ENCODE measurements at places on chromosomes 11 and 22. TPM values are rescaled to one million over a fixed set of nuclear protein-coding genes. Genes with fewer than 3 reads are reported as not detected.

GRCh38 chr22:49943771-49944398 is 16.7 kb upstream of the PIM3 start:
- DNase-seq = no peak

Gene ACTN3
- not detected for total RNA-seq

Gene HTR3A
- not detected for total RNA-seq

GRCh38 chr11:19747634-19748033 is 35.0 kb downstream of the NAV2 start:
- DNase-seq = no peak

- DNase-seq = no peak
Observed at GRCh38 chr11:45646275-45646927, 19.0 kb downstream of the CHST1 start.

Gene GNAZ
- 3.1 TPM for total RNA-seq

DNA sequence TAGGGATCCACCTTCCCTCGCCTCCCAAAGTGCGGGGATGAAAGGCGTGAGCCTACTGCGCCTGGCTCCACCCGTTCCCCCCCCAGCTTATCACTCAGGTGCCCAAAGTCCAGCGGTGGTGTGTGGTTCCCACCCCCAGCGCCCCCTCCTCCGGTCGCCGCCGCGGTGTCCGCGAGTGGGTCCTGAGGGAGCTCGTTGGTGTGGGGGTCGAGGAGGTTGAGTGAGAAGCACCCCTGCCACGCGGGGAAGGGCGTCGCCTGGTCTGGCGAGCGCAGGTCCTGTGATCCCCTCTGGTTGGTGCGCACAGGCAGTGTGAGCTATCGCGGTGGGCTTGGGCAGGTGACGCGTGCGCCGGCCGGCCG is 3900.6 kb upstream of the OR11H1 start:
- no peak for DNase-seq

DNA sequence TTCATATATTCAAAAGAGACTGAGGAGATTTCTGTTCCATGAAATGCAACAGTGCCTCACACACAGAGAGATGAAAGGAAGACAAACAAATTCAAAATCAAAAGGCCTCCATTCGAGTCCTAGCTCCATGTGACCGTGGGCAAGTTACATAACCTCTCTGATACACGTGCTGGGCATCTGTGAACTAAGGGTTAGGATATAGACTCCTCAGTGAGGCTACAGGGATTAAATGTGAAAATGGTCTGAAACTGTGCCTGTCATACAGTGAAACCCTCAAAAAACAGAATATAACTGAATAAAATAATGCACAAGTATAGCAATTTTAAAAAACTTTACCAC is 111.8 kb upstream of the MTMR2 start:
- DNase-seq = no peak

DNA sequence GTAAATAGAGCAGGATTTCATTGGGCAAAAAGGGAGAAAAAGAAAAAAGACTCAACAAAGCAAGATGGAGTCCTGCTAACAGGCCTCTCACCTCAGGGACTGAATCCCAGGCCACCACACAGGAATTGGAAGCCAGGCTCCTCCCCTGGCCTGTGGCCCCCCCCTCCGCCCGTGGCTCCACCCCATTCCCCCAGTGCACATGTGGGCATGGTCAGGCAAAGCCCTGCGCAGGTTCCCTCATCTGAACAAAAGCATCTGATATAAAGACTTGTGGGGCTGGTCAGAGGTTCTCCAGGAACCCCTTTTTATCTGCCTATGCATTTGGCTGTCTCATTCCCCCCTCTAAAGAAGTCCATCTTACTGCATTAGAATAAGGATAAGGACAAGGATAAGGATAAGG is 46.0 kb upstream of the PAK1 start:
- DNase-seq = no peak

DNA sequence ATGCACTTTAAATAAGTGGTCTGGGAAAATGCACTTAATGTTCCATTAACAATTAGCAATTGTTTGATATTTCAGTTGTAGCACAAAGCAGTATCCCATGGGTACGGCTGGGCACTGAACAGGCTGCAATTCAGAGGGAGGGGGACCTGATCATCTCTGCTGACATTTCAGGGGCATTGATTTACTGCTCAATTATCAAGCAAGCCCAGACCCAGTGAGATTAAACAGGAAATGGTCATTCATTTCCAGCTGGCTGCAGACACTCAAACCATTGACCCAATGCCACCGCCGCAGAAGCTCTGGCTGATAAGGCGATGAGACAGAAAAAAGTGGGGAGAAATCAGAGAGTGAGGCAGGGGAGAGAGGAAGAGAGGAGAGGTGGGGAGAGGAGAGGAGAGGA is 1.2 kb downstream of the GPR83 start:
- DNase-seq = no peak

Gene DEAF1
- total RNA-seq = 22.1 TPM

Gene TNNI2
- not detected for total RNA-seq

Gene SLCO2B1
- total RNA-seq = 28.2 TPM

Gene NAV2
- total RNA-seq = 10.5 TPM

DNA sequence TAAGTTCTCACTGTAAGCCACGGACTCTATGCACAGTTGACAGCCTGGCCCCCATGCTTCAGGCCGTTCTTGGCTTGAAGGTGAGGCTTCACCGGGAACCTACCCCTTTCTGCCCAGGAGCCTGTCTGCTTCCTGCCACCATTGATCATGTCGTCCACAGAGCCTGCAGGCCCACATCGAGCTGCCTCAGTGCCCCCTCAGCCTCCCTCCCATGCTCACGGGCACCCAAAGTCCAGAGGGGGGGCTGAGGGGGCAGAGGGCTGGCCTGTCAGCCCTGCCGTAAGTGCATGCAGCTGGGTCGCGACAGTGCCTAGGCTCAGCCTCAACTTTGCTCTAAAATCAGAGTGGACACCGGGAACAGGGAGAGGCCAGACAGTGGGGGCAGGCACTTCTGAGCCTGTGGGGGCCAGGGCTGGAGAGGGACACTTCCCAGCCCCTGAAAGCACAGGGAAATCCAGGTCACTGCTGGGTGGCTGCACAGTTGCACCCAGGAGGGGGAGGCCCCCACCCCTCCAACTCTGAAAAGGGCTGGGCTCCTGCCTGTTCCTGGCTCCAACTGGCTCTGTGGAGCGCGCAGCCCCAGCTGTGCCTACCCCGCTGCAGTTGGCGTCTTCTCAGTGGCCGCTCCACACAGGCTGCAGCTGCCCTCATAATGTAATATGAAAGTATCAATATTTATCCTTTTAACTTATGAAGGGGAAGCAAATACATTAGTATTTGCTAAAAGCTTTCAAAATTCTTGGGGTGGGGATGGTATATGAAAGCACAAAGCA is 598.6 kb downstream of the DLG2 start:
- no peak for DNase-seq

Gene TSGA10IP
- not detected for total RNA-seq

- DNase-seq = no peak
Observed at GRCh38 chr11:46445192-46445919, 53.8 kb upstream of the CHRM4 start.

DNA sequence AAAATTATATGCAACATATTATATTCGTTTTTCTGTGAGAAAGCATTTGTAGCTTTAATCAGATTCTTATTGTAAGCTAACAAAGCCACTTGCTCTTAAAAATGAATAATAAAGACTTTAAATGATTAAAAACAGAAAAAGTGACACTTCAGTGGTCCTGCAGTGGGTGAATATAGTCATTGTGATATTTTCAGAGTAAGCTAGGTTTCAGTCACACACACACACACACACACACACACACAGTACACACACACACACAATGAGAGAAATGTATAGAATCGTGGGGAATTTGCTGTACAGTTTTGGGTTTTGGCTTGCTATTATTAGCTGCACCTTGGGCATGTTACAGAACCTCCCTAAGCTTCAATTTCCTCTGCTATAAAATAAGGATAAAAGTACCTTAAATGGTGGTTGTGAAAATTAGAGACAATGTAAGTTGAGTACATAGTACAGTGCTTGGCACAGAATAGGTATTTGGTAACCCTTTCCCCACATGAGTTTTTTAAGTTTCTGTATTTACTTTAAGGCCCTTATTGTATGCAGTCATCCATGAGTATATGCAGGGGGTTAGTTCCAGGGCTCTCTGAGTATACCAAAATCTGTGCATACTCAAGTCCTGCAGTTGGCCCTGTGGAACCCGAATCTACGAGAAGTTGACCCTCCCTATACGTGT is 39.8 kb downstream of the CSTPP1 start:
- DNase-seq = no peak

Gene LDHAL6A
- total RNA-seq = not detected

Gene HBG1
- total RNA-seq = not detected

GRCh38 chr11:128046213-128046612 is 541.1 kb downstream of the ETS1 start:
- DNase-seq = no peak

DNA sequence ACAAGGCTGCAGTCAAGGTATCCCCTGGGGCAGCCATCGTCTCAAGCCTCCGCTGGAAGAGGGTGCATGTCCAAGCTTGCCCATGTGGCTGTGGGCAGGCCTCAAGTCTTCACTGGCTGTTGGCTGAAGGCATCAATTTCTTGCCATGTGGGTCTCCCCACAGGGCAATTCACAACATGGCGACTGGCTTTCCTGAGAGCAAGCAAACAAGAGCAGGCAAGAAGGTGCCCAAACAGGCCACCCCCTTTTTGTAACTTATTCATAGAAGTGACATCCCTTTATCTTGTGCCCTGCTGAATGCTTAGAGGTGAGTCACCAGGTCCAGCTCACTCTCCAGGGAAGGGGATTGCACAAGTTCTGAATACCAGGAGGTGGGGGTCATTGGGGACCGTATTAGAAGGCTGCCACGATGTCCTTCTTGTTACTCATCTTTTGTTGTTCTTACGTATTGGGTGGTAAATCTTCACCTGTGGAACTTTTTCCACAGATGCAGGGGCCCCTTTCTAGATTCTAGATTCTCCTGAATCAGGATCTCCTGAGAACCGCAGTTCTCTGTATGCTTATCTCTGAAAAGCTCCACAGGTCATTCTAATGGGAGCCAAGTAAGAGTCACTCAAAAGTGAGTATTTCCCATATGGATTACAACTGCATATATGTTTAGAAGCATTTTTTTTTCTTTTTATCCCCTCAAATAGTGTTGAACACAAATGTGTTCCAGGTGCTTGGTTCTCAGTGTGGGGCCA is 44.2 kb upstream of the MICAL2 start:
- no peak for DNase-seq

Gene MED15
- total RNA-seq = 36.3 TPM

DNA sequence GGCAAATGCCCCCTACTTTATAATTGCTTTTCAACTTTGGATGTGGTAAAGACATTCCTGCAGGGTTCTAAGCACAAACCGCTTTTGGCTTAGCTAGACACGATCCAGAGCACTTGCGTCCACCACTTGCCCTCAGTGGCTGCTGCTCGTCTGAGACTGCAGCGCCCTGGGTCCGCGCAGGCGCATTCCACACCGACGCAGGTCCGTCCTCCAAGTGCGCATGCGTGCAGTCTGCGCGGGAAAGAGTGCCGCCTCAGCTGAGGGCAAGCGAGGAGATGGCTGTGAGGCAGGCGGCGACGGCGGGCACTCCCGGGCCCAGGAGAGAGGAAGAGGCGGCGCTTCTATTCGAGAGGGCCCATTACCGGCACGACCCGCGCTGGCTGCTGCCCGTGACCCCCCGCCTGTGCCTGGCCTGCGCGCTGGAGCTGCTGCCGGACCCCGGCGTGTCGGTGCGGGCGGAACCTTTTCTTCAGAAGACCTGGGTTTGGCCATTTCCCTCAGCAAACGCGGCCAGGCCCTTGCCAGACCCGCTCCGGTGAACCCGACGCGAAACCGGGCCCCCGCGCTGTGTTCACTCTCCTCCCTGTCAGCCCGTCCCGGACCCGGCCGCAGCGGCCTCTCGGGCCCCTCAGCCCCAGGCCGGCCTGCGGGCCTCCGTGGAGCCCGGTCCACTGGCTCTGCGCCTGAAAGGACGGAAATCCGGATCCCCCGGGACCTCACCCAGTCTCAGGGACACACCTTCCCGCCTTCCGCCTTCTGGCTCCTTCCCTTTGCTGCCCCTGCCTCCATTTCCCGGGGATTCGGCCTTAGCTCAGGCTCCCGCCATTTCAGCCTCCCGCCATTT is at the start of gene MEI1:
MEI1 (plus strand) TSS at position 240 of the 844 bp plus-strand sequence; CDS start at position 276, 36 bp downstream.
- peak; percentile 92 for DNase-seq

- DNase-seq = no peak
Observed at GRCh38 chr11:34860518-34860917, 55.7 kb downstream of the APIP start.

DNA sequence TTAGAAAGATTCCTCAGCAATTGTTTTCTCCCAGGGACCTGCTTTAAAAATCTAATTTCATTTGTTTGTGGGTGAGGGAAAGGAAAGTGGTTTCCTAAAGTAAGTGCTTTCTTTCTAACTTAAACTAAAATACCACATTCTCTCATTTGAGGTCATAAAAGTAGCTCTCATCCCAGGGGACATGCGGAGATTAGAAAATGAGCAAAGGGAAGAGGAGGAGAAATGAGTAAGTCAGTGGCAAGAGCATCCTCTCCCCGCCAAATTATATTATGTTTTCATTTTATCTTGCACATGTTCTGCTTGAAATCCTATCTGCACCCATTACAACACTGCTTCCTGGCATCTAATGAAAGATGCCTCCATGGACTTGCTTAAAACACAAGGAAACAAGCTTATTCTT is 191.4 kb downstream of the ARHGAP42 start:
- no peak for DNase-seq

DNA sequence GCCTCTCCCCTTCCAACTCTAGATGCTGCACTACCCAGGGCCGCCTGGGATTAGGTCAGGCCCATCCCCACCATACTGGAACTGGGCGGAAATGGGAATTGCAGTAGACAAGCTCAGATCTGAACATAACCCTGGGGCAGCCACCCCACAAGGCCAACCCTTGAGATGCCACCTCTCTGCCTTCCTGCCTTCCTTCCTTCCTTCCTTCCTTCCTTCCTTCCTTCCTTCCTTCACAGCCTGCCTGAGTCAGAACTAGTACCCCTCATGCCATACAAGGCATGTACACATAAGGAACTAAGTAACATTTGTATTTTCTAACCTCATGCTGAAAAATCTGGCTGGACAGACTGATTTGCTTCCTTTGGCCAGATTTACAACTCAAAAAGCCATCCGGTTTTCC is 28.0 kb downstream of the SHISAL1 start:
- DNase-seq = no peak

Gene CHRM1
- total RNA-seq = not detected

GRCh38 chr11:115926138-115926537 is 421.9 kb upstream of the CADM1 start:
- no peak for DNase-seq

- no peak for DNase-seq
Observed at GRCh38 chr11:96256215-96257011, 86.6 kb downstream of the MAML2 start.

- no peak for DNase-seq
Observed at GRCh38 chr22:17794726-17795542, 20.7 kb upstream of the BID start.

Data from Right ventricle myocardium superior (tissue), 1 donor.